ENCODE measurements at places on chromosomes 13 and 19. TPM values are rescaled to one million over a fixed set of nuclear protein-coding genes. Genes with fewer than 3 reads are reported as not detected.

Gene POU2F2
- total RNA-seq, result 0.83 TPM

GRCh38 chr19:50333737-50334617, 4.8 kb upstream of the KCNC3 start:
- peak; percentile 64 for DNase-seq

Gene FUT3
- total RNA-seq, result not detected

- no peak for DNase-seq
Observed at GRCh38 chr13:40197049-40197448, 469.4 kb downstream of the FOXO1 start.

DNA sequence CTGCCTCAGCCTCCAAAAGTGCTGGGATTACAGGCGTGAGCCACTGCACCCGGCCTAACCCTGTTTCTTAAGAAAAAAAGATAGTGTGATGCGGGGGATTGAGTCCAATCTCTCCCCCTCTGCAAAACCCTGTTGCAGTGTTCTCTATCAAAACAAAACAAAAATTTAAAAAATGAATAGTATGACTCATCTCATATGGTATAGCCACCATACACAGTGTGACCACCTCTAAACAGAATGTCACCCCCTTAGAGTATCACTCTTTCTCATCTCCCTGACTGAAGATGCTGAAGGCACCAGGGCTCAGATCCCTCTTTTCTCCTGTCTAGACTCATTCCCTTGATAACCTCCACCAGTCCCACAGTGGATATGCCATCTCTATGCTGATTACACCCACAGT, 6.8 kb upstream of the ERF start:
- no peak for DNase-seq

DNA sequence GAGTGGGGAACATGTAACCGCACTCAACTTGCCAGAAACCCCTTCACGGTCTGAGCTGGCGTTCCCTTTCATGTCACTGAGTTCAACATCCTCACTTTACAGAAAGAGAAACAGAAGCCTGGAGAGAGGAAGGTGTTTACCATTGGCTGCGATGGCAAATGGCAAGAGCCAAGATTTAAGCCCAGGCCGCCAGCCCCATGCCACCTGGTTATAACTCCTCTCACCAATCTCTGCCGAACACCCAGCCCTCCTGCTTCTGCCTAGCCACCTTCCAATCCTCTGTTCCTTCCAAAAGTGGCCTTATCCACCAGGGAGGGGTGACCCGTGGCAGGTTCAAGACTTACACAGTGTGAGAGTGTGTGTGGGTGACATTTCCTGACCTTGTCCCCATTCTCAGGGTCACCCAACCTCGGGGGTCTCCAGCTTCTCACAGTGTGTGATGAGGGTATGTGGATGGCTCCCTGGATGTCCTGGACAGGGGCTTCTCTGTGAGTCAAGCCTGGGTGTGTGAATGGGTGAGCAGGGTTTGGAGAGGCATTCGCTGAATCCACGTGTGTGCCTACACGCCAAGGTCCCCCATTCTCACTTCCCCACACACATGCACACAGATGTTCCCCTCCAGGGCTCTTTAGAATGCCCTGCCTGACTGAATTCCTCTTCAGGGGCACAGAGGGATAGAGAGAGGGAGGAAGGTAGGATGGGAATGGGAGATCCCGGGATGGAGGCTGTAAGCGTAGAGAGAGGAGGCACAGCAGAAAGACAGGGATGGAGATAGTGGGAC, 1.2 kb downstream of the CADM4 start:
- no peak for DNase-seq

Gene ITPKC
- 15.2 TPM for total RNA-seq

DNA sequence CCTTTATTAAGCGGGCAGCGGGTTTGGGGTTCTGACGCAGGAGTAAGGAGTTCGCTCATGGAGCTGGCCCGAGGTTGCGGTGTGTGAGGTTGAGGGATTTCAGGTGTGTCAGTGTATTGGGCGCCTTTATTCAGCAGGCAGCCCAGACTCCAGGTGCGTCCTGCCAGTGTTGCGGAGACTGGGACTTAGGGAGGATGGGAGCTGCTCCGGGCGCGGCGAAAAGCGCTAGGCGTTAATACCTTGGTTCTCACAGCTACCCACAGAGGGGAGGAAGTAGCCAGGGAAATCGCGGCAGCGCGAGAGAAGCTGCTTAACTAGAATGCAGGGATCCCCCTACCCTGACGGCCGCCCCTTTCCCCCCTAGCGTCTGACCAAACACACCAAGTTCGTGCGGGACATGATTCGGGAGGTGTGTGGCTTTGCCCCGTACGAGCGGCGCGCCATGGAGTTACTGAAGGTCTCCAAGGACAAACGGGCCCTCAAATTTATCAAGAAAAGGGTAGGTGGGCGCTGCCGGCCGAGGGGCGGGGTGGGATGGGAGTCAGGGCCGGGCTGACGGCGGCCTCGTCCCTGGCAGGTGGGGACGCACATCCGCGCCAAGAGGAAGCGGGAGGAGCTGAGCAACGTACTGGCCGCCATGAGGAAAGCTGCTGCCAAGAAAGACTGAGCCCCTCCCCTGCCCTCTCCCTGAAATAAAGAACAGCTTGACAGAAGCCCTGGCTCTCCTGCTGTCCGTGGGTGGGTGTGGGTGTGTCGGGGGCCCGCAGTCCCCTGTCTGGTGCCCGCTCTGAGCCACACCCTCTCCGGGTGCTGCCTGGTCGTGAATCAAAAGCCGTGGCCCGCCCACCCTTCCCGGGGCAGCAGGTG, 1.1 kb downstream of the RPL36 start:
- DNase-seq, result peak; percentile 79

DNA sequence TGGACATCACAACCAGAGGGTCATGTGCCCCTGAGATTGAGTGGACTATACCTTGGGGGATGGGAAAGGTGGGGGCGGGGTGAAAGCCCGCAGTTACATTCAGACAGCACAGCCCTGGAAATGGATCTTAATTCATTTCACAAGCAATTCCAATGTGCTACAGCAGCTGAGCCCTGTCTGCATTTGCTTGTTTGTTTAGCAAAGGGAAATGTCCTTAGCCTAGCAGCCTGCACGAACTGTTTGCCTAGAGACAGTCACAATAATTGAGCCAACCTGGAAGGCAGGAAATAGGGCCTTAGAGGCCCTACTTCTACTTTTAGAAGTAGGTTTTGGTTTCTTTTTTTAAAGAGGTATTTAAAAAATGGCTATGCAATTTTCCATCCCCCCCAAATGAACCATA, 177.3 kb upstream of the KL start:
- no peak for DNase-seq

DNA sequence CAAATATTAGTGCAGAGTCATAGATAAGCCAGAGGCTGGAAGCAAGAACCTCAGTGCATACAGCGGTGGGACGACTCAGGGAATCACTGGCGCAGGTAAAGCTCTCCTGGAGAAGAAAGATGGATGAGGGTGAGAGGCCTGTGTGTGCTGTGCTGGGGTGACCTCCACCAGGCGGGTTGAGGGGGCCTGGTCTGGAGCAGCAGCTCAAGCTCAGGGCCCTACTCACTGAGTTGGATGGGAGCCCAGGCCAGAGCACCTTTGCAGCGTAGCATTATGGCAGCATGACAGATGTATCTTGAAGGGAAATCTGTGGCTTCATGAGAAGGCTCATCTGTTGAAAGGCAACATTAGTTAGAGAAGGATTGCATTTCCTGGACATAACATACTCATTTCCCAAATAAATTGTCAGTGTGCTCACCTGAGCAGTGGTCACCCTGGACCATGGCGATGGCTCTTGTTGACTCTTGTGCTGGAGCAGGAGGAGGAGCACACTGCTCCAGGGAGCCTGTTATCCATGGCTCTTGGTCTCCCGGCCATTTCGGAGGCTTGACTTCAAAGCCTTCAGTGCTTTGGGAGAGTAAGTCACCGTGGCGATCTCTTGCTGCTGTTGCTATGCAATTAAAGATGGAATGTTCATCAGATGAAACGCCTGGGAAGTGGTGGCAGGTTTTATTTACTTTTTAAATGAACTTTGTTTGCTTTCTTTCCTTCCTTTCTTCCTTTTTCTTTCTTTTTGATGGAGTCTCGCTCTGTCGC, 25.0 kb downstream of the HNRNPM start:
- DNase-seq, result no peak

GRCh38 chr13:25489238-25489637, 117.5 kb downstream of the ATP8A2 start:
- DNase-seq, result no peak

DNA sequence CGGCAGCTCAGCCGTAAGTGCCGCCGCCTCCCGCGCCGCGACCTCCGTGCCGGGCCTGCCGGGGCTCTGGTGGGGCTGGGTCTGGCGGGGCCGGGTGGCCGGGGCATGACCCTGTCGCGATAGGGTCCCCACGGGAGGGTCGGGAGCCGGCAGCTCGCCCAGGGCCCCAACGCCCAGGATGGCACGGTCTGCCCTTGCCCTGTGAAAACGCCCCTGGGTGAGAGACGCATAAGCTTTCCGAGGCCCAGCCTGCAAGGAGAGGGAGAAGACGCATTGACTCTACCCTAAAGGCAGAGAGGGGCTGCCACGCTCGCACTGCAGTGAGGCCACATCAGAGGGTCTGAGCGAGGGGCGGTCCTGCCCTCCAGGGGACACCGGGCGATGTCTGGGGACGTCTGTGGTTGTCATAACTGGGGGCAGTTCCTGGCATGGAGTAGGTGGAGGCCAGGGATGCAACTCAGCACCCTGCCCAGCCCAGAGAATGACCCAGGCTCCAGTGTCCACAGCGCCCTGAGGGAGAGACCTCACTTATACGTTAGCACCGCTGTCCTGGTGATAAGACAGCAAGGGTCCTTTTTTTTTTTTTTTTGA, 539 bp downstream of the ZNF554 start:
- DNase-seq, result no peak
